ENCODE measurements at places on chromosomes 3 and 15. TPM values are rescaled to one million over a fixed set of nuclear protein-coding genes. Genes with fewer than 3 reads are reported as not detected.

The TMEM212 gene
- total RNA-seq = not detected

The BLM gene
- total RNA-seq = 63.7 TPM

The C3orf85 gene
- total RNA-seq = not detected

The ISLR gene
- total RNA-seq = not detected

The VPS33B gene
- total RNA-seq = 23.5 TPM

The RLBP1 gene
- not detected for total RNA-seq

The TRIM42 gene
- not detected for total RNA-seq

The BSN gene
- total RNA-seq = 0.03 TPM

The SLC28A1 gene
- total RNA-seq = not detected

The GUCA1C gene
- total RNA-seq = not detected

The CFAP91 gene
- total RNA-seq = not detected

The TF gene
- total RNA-seq = 1.2 TPM

The SPTBN5 gene
- total RNA-seq = 1.6 TPM

The GRAMD2A gene
- not detected for total RNA-seq

The TRIM59 gene
- total RNA-seq = 54.3 TPM

The MB21D2 gene
- total RNA-seq = 21.0 TPM

The RGMA gene
- total RNA-seq = 0.18 TPM

The GOLGA8R gene
- total RNA-seq = 3.5 TPM

The TXNRD3 gene
- total RNA-seq = 0.13 TPM

The WDR93 gene
- not detected for total RNA-seq

The CDC25A gene
- total RNA-seq = 20.1 TPM

The BBX gene
- 38.9 TPM for total RNA-seq

The ITGA11 gene
- total RNA-seq = 0.20 TPM

The B3GNT5 gene
- total RNA-seq = 0.78 TPM

The GPR62 gene
- not detected for total RNA-seq

The SLC2A2 gene
- total RNA-seq = not detected

The ALPK3 gene
- 0.20 TPM for total RNA-seq

The SLC7A14 gene
- not detected for total RNA-seq

The EIF4E3 gene
- total RNA-seq = 76.9 TPM

The ESYT3 gene
- total RNA-seq = 0.43 TPM

The PLA2G4F gene
- total RNA-seq = not detected

The PP2D1 gene
- total RNA-seq = not detected

The POPDC2 gene
- 2.4 TPM for total RNA-seq

The NEK4 gene
- 17.8 TPM for total RNA-seq

The FAM3D gene
- total RNA-seq = not detected

The ZNF80 gene
- 0.28 TPM for total RNA-seq

The PPM1L gene
- total RNA-seq = 5.9 TPM

The MAP3K13 gene
- total RNA-seq = 11.0 TPM

The TRIM71 gene
- not detected for total RNA-seq

The KCNAB1 gene
- not detected for total RNA-seq

The AADAC gene
- total RNA-seq = not detected

The PRR20G gene
- total RNA-seq = not detected

The C2CD4B gene
- total RNA-seq = 0.23 TPM

The SCG5 gene
- total RNA-seq = 3.8 TPM

The TPRG1 gene
- total RNA-seq = 8.7 TPM

The NEK11 gene
- 1.4 TPM for total RNA-seq

The SST gene
- total RNA-seq = not detected

The SPRED1 gene
- 0.13 TPM for total RNA-seq

The ANKUB1 gene
- total RNA-seq = not detected
